Panc1 (cell line): ENCODE measurements at places on chromosomes 2 and 18.

DNA sequence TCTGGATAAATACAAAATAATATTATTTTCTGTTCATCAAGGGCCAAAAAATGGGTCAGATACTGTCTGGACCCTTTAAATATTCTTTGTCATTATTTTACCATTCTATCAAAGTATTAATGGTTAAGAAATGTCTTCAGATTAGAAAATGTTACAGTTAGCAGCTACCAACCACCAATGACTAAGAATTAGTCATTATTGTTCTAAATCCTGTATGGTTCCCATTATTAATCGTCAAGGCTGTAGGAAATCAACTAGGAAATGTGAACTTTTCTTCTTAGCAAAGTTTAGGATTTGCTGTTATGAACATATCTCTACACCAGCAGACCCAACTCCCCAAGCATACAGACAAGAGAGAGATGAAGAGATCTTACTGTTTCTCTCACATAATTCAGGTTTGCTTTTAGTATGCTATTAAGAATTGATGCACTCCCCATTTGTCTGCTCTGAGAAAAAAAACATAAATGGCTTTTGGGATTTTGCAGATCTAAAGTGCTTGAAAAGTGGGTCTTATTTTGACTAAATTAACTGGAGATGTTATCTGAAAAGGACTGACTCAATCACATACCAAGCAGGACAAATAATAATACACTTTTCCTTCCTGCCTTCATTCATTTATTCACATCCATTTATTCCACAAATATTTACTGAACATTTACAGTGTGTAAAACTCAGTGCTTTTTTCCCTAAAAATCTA is 147.7 kb downstream of the PPP1R1C start:
- DNase-seq, result no peak

- DNase-seq, result no peak
Observed at GRCh38 chr2:44909831-44910230, 31.7 kb upstream of the SIX3 start.

GRCh38 chr2:231359441-231359840 is 36.1 kb upstream of the B3GNT7 start:
- no peak for DNase-seq

DNA sequence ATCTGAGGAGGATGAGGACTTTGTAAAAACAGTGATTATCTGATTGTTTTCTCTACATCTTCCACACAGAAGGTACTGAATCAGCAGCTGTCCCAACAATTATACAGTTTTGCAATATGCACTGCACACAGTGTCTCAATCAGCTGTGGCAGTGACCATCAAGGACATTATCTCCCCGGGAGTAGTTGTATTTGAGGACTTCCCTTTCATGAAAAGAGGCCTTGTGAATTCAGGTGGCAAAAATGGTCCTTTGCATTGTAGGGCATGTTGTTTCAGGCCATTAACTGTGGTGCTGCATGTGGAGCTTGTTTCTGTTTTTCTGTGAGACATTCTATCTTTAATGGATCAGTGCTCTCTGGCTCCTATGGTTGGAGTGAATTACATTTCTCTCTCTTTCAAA is 779.4 kb upstream of the FSHR start:
- DNase-seq, result no peak

GRCh38 chr18:28407681-28408080 is 230.8 kb upstream of the CDH2 start:
- no peak for DNase-seq

DNA sequence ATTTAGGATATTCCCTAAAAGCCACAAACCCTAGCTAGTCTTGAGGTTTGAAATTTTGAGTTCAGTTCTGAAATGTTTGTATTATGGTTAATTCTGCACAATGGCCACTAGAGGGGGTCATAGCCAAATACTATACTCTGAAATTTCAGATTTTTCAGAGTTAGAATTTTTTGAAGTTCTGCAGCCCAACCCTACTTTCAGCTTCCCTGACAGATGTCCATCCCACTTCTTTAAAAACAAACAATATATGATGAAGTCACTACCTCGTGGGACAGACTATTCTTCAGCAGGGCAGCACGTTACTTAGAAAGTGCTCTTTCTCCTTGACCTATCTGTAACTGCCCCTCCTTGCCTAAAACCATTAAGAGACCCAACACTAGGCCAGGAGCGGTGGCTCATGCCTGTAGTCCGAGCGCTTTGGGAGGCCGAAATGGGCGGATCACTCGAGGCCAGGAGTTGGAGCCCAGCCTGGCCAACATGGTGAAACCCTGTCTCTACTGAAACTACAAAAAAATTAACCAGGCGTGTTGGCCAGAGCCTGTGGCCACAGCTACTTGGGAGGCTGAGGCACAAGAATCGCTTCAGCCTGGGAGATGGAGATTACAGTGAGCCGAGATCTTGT is 48.2 kb upstream of the PAPOLG start:
- peak; percentile 18 for DNase-seq

GRCh38 chr2:47069628-47070154 is 85.4 kb downstream of the STPG4 start:
- no peak for DNase-seq

- DNase-seq, result no peak
Observed at GRCh38 chr2:119024568-119024967, 82.6 kb downstream of the MARCO start.

DNA sequence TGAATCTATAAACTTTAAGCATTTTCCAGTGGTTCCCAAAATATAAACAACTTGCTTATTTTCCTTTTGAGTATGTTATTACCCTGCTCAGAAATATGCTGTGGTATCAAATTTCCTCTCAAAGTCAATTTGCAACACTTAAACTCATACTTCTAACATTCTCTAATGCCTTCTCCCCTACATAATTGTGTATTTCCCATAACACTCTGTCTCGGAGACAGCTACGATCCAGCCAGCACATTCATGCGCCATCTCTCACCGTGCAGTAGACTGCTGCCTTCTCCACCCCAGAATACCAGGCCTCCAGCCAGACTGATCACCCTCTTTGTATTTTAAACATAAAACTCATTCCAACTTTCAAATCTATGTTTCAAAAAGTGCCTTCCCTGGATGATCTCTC is 41.8 kb downstream of the TIMM21 start:
- DNase-seq, result no peak

GRCh38 chr2:20541651-20542050 is 94.8 kb downstream of the RHOB start:
- DNase-seq, result no peak

- DNase-seq, result no peak
Observed at GRCh38 chr2:207594264-207594663, 30.9 kb downstream of the METTL21A start.

GRCh38 chr2:27509326-27509725 is 12.7 kb downstream of the GCKR start:
- no peak for DNase-seq

GRCh38 chr2:45067859-45068570 is 58.8 kb upstream of the SIX2 start:
- DNase-seq, result no peak

DNA sequence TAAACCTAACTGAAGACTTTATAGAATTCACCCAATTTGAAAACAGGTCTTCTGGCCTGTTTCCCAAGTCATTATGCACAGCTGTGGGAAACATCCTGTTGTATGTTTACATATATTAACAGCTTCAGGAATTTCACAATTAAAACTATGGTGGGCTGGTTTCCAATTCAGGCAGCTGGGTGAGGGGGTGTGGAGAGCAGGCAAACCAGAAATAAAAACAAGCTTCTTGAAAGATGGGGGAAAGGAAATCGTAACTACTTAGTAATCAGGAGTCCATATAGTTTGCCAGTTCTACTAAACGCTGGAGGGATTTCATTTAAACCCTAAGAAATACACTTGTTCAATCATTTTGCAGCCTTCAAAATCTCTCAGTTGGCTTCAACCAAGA is 22.8 kb downstream of the ATP8B1 start:
- DNase-seq, result no peak

DNA sequence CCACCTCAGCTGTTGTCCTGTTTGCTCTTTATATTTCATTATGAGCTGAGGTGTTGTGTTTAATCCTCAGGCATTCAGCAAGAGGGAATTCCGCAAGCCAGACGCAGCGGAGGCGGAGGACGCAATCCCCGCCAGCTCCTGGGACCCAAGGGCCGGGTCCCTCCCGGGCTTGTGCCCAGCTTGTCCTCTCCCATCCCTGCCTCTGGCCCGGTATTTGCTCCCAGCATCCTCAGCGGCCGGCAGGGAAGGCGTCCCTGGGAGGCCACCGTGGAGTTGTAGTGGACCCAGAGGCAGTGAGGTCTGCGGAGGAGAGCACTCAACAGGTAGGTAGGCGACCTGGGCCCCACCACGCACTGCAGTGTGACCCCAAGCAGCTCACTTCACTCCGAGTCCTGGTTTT is 42.5 kb upstream of the FOSL2 start:
- no peak for DNase-seq

- no peak for DNase-seq
Observed at GRCh38 chr2:198471291-198471690, 666.9 kb downstream of the PLCL1 start.
